IgD-negative memory B cell (primary cell): ENCODE measurements at places on chromosomes 7 and 10. TPM values are rescaled to one million over a fixed set of nuclear protein-coding genes. Genes with fewer than 3 reads are reported as not detected.

Gene IRF5
- 132 TPM for polyA plus RNA-seq

Gene PLCE1
- polyA plus RNA-seq, result 0.49 TPM

Gene ABCB1
- 2.5 TPM for polyA plus RNA-seq

Gene PPP1R9A
- polyA plus RNA-seq, result 2.2 TPM

Gene TAS2R41
- polyA plus RNA-seq, result not detected

Gene TRPV5
- not detected for polyA plus RNA-seq

Gene POLR2J
- polyA plus RNA-seq, result 111 TPM

Gene FEZF1
- polyA plus RNA-seq, result not detected

Gene GBX1
- polyA plus RNA-seq, result not detected

Gene CDNF
- 1.1 TPM for polyA plus RNA-seq

Gene ELMO1
- 86.5 TPM for polyA plus RNA-seq

Gene ASB10
- polyA plus RNA-seq, result not detected

Gene ZNF853
- 1.5 TPM for polyA plus RNA-seq

Gene BMS1
- 12.4 TPM for polyA plus RNA-seq

Gene SAP25
- 0.73 TPM for polyA plus RNA-seq

Gene CALML5
- not detected for polyA plus RNA-seq

Gene SLC18A3
- polyA plus RNA-seq, result not detected

Gene MYPN
- polyA plus RNA-seq, result not detected

Gene DOCK1
- not detected for polyA plus RNA-seq

Gene PARP12
- 30.8 TPM for polyA plus RNA-seq

Gene NME8
- not detected for polyA plus RNA-seq

Gene NPTX2
- not detected for polyA plus RNA-seq

Gene LIPN
- 0.31 TPM for polyA plus RNA-seq

Gene DENND2A
- not detected for polyA plus RNA-seq

Gene TUBAL3
- not detected for polyA plus RNA-seq
